Neural progenitor cell (in vitro differentiated cells): ENCODE measurements at places on chromosomes 2 and 18. TPM values are rescaled to one million over a fixed set of nuclear protein-coding genes. Genes with fewer than 3 reads are reported as not detected.

TCF7L1 gene
- 1.0 and 3.7 TPM in 2 replicates for total RNA-seq

UGT1A7 gene
- not detected in 2 replicates for total RNA-seq

SNTG2 gene
- total RNA-seq: 1.1 and 5.5 TPM in 2 replicates

GALNT5 gene
- 0.03 TPM in 1 of 2 replicates, not detected in the other for total RNA-seq

NT5DC4 gene
- total RNA-seq: not detected in 2 replicates

NRP2 gene
- total RNA-seq: 27.8 and 32.0 TPM in 2 replicates

RNF144A gene
- 29.0 and 32.0 TPM in 2 replicates for total RNA-seq

PTPN18 gene
- 4.0 and 17.6 TPM in 2 replicates for total RNA-seq

ICOS gene
- not detected in 2 replicates for total RNA-seq

WNT10A gene
- total RNA-seq: not detected in 2 replicates

CXCR1 gene
- total RNA-seq: not detected in 2 replicates

ZBTB7C gene
- 0.15 and 2.3 TPM in 2 replicates for total RNA-seq

KYNU gene
- 0.96 TPM in 1 of 2 replicates, not detected in the other for total RNA-seq

MAP3K19 gene
- total RNA-seq: not detected in 2 replicates

DSC2 gene
- 11.9 and 16.0 TPM in 2 replicates for total RNA-seq

IMPACT gene
- total RNA-seq: 41.6 and 66.5 TPM in 2 replicates

ITGAV gene
- total RNA-seq: 58.7 and 72.8 TPM in 2 replicates

CAPN13 gene
- total RNA-seq: 0.25 TPM in 1 of 2 replicates, not detected in the other

RGPD4 gene
- total RNA-seq: 0.06 and 0.07 TPM in 2 replicates

MAP2 gene
- 95.0 and 102 TPM in 2 replicates for total RNA-seq

CPS1 gene
- 73.2 and 86.8 TPM in 2 replicates for total RNA-seq

IHH gene
- 0.06 TPM in 1 of 2 replicates, not detected in the other for total RNA-seq

PXDN gene
- 118 and 128 TPM in 2 replicates for total RNA-seq

REG1B gene
- not detected in 2 replicates for total RNA-seq

CD8A gene
- total RNA-seq: 0.03 and 0.34 TPM in 2 replicates

FAM124B gene
- 0.15 TPM in 1 of 2 replicates, not detected in the other for total RNA-seq

CACNB4 gene
- total RNA-seq: 8.9 and 14.2 TPM in 2 replicates

PLEKHB2 gene
- total RNA-seq: 55.4 and 57.4 TPM in 2 replicates

RGPD3 gene
- 0.07 and 0.25 TPM in 2 replicates for total RNA-seq

TRIM43 gene
- total RNA-seq: not detected in 2 replicates

MOB4 gene
- total RNA-seq: 55.5 and 76.7 TPM in 2 replicates

LINC00305 gene
- not detected in 2 replicates for total RNA-seq

NAT8 gene
- total RNA-seq: not detected in 2 replicates

LAMA3 gene
- 0.28 and 0.47 TPM in 2 replicates for total RNA-seq

CLEC4F gene
- total RNA-seq: not detected in 2 replicates

IL1B gene
- total RNA-seq: not detected in 2 replicates

ALPP gene
- not detected in 2 replicates for total RNA-seq

B3GNT7 gene
- 0.90 and 1.5 TPM in 2 replicates for total RNA-seq

GBX2 gene
- total RNA-seq: 0.46 TPM in 1 of 2 replicates, not detected in the other

GMPPA gene
- 23.8 and 49.3 TPM in 2 replicates for total RNA-seq

PROC gene
- 0.25 TPM in 1 of 2 replicates, not detected in the other for total RNA-seq

TLX2 gene
- not detected in 2 replicates for total RNA-seq

GCKR gene
- 2.2 TPM in 1 of 2 replicates, not detected in the other for total RNA-seq
